Activated T-cell treated with anti-CD3 and anti-CD28 coated beads for 4 hours (primary cell): ENCODE measurements at places on chromosomes 16 and 17.

DNA sequence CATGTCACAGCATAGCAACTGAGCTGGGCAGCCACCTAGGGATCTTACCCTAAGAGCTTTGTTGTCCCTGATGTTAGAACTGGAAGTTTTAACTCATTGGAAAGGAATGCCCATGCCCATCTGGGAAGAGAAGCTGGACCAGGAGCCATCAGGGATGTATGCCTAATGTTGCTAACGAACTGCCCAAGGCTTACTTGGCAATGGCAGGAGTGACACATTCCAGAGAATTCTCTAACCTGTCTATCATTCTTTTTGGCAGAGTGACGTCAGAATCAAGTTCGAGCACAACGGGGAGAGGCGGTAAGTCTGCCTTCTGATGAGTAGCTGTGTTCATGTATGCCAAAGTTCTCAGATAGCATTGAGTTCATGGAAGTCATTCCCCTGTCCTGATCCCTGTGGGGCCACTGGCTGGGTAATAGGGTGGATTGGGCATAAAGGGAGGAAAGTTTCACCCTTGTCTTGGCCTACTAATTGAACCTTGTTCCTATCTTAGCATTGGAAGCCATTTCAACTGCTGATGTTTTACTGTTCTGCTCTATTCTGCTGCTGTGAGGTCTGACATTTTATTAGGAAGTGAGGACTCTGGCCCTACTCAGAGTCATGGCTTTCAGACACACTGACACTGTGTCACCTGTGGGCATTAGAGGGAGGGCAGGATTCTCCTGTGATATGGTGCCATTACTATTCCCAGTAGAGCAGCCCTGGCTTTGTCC lies 23.7 kb downstream of the MAP3K3 start:
- DNase-seq = no peak

- no peak for DNase-seq
Observed at GRCh38 chr17:16969931-16970906, 1.7 kb downstream of the TNFRSF13B start.

- peak; percentile 34 for DNase-seq
Observed at GRCh38 chr16:56425439-56425832, at the start of gene AMFR. Gene AMFR (minus strand): TSS chr16:56425545. CDS start chr16:56425327, 218 bp downstream.

DNA sequence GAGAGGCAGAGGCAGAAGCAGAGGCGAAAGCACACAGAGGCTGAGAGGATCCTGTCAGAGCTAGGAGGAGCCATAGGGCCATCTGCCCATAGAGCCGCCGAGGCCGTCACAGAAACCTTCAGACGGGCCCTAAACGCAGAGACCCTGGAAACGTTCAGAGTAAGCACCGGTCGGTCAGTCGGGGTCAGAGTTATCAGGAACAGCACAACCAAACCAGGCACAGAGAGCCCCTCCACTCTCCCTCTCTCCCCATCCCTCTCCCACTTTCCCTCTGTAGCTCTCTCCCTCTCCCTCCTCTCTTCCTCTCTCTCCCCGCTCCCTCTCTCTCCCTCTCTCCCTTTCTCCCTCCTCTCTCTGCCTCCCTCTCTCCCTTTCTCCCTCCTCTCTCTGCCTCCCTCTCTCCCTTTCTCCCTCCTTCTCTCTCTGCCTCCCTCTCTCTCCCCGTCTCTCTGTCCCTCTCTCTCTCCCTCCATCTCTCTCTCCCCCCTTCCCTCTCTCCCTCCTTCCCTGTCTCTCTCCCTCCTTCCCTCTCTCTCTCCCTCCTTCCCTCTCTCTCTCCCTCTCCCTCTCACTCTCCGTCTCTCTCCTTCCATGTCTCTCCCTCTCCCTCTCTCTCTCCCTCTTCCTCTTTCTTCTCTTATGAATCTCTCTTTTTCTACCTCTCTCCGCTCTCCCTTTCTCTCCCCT lies 138.9 kb downstream of the C16orf95 start:
- DNase-seq = no peak

- no peak for DNase-seq
Observed at GRCh38 chr16:674214-674881, 1.1 kb upstream of the RHBDL1 start.

GRCh38 chr16:53282975-53283946 lies 151.0 kb upstream of the RBL2 start:
- no peak for DNase-seq

DNA sequence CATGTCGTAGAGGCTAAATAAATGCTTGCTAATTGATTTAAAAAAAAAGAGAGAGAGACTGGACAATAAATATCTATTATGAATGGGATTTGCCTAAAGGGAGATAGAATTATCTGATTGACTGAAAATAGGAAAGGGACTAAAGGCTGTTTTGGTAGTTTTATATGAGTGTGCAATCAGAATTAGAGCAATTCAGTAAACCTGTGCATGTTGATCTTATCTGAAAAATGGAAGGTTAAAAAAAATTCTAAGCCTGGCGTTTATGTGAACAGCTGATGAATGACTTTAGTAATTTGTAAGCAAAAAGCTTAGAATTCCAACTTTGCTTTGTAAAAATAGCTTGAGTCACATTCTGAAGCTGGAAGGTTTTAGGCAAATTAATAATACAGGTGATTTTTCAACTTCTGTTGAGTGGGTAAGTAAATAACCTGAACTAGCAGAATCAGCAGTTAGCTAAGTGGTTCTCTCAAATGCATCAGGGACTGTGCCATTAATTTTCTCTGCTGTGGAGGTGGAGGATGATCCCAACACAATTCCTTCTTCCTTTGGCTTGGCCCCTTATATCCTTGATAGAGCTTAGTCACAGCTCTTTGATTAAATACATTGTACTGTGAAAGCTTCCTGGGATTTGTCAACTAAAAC lies 254.4 kb downstream of the PHKB start:
- DNase-seq = no peak

DNA sequence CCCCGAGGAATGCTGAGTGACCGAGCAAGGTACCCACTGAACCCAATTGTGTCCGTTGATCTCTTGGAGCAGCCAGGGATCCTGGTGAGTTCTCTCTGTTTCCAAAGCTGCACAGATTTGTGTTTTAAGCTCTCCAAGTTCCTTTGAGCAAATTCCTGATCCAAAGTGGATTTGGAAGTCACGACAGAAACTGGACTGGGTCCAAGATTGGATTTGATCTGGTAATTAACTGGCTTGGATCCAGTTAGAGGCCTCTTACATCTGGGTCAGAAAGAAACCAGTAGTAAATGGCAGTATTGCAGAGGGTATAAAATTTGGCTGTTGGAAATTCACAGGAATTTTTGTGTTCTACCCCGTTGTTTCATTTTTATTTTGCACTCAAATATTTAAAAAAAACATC lies 119.5 kb downstream of the PMP22 start:
- no peak for DNase-seq

DNA sequence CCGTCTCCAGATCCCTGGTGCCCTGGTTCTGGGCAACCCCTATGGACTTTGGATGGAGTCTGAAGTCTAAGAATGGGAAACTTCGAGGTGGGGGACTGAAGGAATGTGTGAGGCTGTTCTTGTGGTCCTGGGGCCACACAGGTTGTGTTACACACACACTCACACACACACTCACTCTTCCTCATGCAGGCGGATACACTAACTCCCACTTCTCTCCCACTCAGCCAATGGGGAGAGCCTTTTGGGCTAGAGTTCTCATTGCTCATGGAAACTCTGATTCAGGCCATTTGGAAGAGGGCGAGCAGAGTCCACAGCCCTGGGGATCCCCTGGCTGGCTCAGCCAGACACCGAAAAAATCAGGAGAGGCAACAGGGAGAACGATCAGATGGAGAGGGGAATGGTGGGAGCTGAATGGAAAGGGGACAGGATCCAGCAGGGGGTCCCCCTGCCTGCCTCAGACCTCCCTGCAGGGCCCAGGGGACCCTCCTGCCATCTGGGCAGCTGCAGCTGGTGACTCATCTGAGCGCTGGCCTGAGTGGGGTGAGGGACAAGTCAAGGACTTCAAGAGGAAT lies 9.1 kb downstream of the IGFBP4 start:
- no peak for DNase-seq

GRCh38 chr16:23131436-23131835 lies 17.8 kb downstream of the USP31 start:
- DNase-seq = no peak

- no peak for DNase-seq
Observed at GRCh38 chr17:57465610-57466009, 209.3 kb downstream of the MSI2 start.
